Liver (tissue), 10 donors: ENCODE measurements at places on chromosomes 2 and 18. TPM values are rescaled to one million over a fixed set of nuclear protein-coding genes. Genes with fewer than 3 reads are reported as not detected.

The POTEJ gene
- total RNA-seq: not detected

The CTAGE1 gene
- not detected for total RNA-seq

- no peak for DNase-seq
These were observed 77.2 kb upstream of the TLK1 start for GRCh38 chr2:171237751-171238505.

- DNase-seq: no peak
These were observed 209.5 kb upstream of the TPO start for GRCh38 chr2:1203772-1204171.

DNA sequence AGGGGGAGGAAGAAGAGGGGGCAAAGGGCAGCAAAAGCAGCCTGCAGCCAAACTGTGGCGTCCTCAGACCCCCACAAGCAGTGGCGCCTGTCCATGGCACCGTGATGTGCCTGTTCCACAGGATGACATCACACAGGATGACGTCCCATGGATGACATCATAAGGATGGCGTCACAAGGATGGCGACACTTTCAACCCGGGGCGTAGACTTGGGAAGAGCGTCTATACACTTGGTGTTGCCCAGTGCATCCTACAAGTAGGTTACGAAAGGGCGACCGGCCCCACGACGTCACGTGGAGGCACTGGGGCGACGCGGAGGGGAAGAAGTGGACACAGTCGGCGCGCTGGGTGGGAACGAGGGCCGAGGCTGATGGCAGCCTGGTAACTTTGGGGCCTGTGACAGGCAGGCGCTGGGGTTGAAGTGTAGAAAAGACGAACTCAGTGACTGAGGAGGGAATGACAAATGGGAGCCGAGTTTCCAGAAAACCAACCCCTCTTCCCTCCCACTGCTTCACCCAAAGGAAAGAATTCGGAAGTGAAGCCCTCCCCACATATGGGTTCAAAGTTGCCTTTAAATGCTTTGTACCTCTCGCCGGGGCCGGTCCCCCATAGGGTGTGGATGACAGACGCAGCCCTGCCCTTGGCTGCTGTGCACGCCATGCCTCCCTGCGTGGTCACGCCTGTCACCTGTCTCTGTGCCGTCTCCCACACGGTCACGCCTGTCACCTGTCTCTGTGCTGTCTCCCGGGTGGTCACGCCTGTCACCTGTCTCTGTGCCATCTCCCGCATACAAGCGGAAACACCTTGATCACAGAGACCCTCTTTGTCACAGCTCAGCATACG, 13.4 kb upstream of the KCNG2 start:
- DNase-seq: no peak

The C2orf66 gene
- not detected for total RNA-seq

The ECEL1 gene
- 1.8 TPM for total RNA-seq

GRCh38 chr2:40332191-40332826, 119.6 kb downstream of the SLC8A1 start:
- DNase-seq: no peak

GRCh38 chr2:142008135-142008744, 122.6 kb downstream of the LRP1B start:
- no peak for DNase-seq

The ANKRD30B gene
- total RNA-seq: not detected

DNA sequence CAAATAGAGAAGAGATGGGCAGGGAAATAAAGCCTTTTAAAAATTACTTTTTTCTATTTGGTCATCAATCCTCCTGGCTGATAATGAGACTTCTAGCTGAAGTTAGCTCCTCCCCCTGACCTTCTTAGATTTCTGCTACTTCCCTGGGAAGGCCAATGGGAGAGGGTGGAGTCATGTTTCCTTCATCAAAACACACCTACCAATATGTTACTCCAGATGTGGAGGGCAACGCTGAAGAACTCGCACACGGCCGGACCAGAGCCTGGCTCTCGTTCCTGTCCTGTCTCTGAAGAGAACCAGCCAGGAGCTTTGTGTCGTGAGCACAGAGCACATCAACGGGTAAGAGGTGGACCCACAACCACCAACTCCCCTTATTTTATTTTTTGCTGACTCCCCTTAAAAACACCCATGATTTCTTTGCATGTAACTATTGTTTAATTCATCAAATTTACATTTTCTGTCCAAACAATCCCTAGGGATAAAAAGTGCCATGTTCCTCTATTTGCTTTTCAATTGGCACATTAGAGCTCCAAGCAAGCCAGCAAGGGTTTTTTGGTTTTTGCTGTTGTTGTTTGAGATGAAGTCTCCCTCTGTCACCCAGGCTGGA, 94.9 kb downstream of the ADD2 start:
- DNase-seq: no peak

- no peak for DNase-seq
These were observed 148.7 kb downstream of the ESCO1 start for GRCh38 chr18:21451851-21452250.

DNA sequence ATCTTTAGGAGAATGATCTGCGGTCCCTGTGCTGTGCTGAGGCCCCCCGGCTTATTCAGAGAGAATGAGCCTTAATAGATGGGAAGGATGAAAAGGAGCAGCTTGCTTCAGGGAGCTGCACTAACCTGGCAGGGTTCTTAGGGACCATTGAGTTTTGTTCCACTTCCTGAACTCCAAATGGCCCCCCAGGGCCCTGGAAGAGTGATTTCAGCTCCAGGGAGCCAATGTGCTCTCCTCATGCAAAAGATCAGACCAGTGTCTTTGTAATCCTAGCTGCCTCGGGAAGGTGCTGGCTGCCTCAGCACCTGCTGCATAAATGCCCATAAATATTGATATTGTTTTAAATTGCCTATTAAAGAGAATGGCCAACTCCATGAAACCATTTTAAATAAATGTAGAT, 210.2 kb downstream of the NCK2 start:
- no peak for DNase-seq

- no peak for DNase-seq
These were observed 34.7 kb downstream of the INPP4A start for GRCh38 chr2:98479371-98479770.

The ADD2 gene
- 156 TPM for total RNA-seq

DNA sequence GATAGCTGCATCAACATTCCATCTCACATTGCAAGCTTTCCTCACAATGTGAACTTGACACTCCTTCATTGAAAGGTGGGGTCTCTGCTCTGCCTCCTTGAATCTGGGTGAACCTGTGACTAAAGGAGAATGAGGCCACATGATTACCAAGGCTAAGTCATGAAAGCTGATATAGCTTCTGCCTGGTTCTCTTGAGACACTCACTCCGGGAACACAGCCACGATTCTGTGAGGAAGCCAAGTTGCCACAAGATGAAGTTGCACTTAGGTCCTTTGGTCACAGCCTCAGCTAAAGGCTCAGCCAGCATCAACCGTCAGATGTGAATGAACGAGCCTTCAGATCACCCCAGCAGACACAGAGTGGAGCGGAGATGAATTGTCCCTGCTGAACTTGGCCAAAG, 94.7 kb upstream of the FAM136A start:
- DNase-seq: no peak

GRCh38 chr18:80229363-80229762, 18.0 kb downstream of the PARD6G start:
- DNase-seq: no peak

- DNase-seq: no peak
These were observed 7.3 kb upstream of the UGP2 start for GRCh38 chr2:63834401-63834800.

DNA sequence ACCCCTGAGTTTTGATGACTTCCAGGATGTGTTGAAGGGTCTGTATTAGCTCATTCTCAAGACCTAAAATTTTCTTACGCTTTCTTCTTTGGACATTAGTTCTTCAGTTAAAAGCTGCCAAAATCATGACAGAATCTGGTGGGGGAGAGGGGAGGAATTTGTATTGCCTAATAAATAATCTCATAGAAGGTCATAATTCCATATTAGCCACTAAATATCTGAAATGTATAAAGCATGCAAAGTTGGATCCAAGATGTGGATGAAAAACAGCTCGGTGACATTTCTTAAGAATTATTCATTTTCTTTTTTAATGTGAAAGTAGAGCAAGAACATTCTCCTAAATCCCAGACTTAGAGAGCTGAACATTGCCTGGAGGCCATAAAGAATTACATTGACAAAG, 120.1 kb downstream of the MMADHC start:
- DNase-seq: no peak

GRCh38 chr2:134679745-134680144, 39.1 kb downstream of the TMEM163 start:
- no peak for DNase-seq

The PLCL1 gene
- total RNA-seq: 0.59 TPM

- DNase-seq: peak; percentile 3
These were observed 42.8 kb downstream of the SP110 start for GRCh38 chr2:230176996-230177395.

GRCh38 chr2:224156436-224156835, 117.3 kb upstream of the SERPINE2 start:
- no peak for DNase-seq

The SPC25 gene
- total RNA-seq: 8.2 TPM

- DNase-seq: peak; percentile 39
These were observed 634 bp downstream of the SPATS2L start for GRCh38 chr2:200306931-200307723.

- DNase-seq: no peak
These were observed 6.2 kb downstream of the HAUS1 start for GRCh38 chr18:46110406-46110805.

DNA sequence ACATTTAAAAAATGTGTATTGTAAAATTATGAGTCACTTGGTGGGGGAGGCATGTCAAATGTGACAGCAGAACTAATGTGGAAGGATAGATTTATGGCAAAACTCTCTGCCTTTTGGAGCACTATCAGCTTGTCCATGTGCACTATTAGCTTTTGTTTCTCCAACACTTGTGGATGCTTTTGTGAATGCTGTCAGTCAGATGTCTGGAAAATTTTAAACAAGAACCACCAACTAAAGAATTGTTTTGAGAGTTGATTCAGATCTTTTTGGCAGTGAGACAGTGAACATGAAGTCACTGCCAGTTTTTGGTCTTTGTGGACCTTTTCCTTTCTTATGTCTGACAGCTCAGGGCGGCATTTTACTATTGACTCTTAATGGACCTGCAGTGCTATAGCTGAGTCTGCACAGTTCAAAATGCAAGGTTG, 72.4 kb downstream of the KIAA1328 start:
- DNase-seq: no peak

DNA sequence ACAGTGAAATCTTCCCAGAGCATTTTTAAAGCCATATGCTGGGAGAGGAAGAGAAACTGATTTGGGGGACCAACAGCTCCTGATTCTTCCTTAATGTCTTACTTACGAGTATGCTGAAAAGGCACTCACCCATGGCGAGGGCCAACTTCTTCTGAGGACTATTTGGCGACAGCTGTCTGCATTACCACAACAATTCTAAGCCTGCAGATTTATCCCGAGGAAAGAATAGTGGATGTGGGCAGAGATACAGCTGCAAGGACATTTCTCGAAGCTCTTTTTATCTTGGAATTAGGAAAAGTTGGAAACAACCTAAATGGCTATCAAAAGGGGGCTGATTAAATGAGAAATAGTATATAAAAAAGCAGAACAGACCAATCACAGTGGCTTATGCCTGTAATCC, 40.3 kb upstream of the FHL2 start:
- DNase-seq: no peak

- DNase-seq: no peak
These were observed 24.2 kb downstream of the ITM2C start for GRCh38 chr2:230888824-230889400.

DNA sequence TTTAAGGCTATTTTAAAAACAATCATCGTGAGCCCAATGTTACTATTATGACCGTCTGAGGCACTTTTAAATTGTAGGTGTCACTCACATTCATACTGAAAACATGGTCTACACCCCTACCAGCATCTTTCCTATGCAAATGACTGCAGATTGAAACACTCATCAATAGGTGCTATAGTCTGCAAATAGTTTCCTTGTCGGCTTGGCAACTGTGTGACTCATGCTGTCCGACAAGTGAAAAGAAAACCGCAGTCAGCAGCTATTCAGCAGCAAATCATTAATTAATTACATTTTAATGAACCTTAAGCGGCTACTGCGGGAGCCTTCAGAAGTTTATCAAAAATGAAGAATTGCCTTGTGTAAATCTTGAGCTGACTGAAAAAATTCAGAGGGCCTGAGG, 134.4 kb downstream of the FIGN start:
- DNase-seq: no peak

DNA sequence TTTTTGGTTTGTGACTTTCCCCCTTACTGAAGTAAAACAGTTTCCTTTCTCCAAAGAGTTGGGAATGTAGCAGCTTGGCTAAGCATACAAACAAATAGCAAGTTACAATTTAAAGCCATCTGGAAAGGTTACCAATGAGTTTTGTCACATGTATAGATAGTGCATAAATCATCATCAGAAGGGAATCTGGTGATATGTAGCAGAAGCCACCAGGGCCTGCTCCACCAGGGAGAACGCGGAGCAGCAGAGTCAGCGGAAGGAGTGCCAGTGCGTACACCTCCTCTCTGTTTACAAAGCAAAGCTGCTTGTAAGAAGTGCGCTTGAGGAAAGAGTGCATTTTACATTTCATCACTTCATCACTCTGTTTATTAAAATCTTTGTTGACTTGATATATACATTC, 240.1 kb downstream of the FAM210A start:
- no peak for DNase-seq

GRCh38 chr18:11136241-11136640, 13.1 kb downstream of the PIEZO2 start:
- DNase-seq: no peak

GRCh38 chr18:41410006-41410405, 545.0 kb upstream of the PIK3C3 start:
- no peak for DNase-seq

DNA sequence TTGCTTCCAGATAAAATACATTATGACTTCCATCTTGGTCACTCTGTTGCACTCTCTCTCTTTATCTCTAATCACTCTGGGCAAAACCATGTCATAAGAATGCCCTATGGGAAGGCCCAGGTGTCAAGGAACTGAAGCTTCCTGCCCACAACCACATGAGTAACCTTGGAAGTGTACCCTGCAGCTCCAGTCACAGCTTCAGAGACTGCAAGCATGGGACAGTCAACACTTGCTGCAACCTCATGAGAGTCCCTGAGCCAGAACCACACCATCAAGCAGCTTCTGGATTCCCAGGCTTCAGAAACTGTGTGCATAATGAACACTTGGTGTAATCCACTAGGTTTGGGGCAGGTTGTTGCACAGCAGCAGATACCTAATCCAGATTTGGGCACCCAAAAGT, 121.1 kb upstream of the BCL2L11 start:
- DNase-seq: no peak

DNA sequence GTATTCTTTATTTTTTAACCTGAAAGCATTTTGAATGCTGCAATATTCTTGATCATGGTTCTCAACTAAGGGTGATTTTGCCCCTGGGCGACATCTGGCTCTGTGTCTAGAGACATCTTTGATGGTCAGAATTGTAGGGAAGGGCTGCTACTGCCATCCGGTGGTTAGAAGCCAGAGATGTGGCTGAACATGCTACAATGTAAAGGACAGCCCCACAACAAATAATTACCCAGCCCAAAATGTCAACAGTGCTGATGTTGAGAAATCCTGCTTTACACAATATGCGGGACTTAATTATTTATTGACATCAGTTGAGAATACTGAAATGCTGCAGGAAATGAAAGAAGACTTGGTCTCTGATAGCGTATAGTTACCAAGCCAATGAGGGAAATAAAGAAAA, 37.5 kb upstream of the SERPINB2 start:
- no peak for DNase-seq

- DNase-seq: no peak
These were observed 48.4 kb upstream of the NEMP2 start for GRCh38 chr2:190582736-190583506.

The PLEKHA3 gene
- total RNA-seq: 6.3 TPM

- DNase-seq: no peak
These were observed 45.9 kb downstream of the ST6GAL2 start for GRCh38 chr2:106839849-106840595.

The CYTIP gene
- 2.4 TPM for total RNA-seq

The GPR55 gene
- total RNA-seq: 0.17 TPM

GRCh38 chr18:70554854-70555445, 266.1 kb downstream of the SOCS6 start:
- DNase-seq: no peak
